Stimulated activated CD4-positive, alpha-beta T cell treated with anti-CD3 and anti-CD28 coated beads, TNF-alpha, amount 100 ng/mL, for 24 hours (primary cell): ENCODE measurements at places on chromosomes 6 and 20.

- DNase-seq: no peak
These were observed 33.3 kb downstream of the CST9L start for GRCh38 chr20:23534801-23535593.

- DNase-seq: no peak
These were observed 20.2 kb downstream of the DDO start for GRCh38 chr6:110395221-110395620.

- no peak for DNase-seq
These were observed 113.3 kb upstream of the SAMD5 start for GRCh38 chr6:147395158-147395557.

DNA sequence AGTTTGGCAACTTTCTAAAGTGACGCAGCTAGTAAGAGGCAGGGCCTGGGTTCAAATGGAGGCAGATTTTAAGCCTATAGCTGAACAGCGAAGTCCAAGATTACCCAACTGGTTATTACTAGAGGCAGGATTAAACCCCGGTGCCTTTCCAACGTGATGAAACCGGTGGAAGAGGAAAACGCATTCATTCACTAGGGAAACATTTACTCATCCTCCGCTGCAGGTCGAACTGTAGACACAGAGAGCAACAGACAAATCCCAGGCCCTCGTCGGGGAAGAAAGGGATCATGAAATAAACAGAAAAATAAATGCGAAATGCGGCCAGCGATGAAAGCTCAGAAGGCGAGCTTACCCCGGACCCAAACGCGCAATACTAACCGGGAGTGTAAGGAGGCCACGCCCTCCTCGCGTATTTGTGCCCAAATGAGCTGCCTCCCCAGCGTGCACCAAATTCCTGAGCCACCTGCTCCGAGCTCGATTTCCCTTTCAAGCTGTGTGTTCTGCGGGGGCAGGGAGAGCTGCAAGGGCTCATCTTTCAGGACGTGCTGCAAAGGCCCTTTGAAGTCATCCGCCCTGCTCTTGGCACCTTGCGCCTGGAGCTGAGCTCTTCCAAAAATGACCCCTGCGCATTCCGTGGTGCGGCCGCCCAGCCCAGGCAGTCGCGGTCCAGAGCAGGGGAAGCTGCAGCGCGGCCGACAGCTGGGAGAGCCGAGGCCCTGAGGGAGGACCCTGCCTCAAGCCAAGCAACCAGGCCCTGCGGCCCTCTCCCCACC, 46.9 kb downstream of the PDYN start:
- DNase-seq: no peak

GRCh38 chr6:101832371-101832770, 438.9 kb downstream of the GRIK2 start:
- DNase-seq: no peak

DNA sequence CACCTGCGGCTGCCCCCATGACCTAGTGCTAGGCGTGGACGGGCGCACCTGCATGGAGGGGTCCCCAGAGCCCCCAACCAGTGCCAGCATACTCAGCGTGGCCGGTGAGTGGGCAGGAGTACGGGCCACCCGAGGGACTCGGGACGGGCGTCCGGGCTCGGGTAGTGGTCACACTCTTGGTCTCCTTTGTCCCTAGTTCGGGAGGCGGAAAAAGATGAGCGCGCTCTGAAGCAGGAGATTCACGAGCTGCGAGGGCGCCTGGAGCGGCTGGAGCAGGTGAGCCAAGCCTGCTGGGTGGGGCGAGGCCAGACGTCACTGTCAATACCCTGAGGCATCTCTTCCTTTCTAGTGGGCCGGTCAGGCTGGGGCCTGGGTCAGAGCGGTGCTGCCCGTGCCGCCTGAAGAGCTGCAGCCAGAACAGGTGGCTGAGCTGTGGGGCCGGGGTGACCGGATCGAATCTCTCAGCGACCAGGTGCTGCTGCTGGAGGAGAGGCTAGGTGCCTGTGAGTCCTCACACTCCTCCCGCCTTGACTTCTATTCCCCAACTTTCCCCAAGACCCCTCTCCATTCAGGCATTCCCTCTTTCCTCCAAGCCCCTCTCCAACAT, 2.9 kb downstream of the EGFL8 start:
- DNase-seq: no peak

DNA sequence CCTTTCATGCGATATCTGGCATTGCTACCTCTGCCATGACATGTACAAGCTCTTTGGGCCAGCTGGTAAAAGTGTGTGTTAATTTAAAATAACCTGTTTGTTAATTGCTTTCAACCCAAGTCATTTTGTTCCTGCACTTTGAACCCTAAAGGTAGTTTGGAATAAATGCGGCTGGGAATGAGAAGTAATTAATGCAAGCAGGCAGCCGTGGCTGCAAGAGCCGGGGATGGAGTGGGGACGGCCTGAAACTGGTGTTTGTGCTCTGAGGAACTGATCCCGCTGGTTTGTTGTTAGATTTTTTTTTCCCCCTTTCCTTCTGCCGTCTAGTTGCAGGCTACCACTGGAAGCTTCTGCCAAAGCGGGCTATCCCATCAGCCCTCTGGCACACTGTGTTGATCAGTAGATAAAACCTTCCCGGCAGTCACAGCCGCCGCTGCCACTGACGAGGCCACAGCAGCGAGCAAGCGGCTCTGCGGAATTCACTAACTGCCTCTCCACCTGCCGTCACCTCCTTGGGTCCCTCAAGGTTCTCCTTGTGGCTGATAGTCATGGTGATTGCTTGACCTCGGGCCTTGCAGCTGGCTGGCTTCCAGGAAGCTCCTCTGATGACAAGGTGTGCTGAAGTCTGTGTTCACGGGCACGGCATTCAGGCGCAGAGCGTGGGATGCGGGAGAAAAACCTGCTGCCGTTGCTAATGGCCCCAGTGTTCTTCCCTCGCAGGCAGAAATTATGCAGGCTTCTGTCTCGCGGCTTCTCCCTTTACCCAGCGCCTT, 315.9 kb downstream of the TFAP2A start:
- no peak for DNase-seq

GRCh38 chr6:47651505-47651944, 46.9 kb upstream of the ADGRF4 start:
- no peak for DNase-seq

DNA sequence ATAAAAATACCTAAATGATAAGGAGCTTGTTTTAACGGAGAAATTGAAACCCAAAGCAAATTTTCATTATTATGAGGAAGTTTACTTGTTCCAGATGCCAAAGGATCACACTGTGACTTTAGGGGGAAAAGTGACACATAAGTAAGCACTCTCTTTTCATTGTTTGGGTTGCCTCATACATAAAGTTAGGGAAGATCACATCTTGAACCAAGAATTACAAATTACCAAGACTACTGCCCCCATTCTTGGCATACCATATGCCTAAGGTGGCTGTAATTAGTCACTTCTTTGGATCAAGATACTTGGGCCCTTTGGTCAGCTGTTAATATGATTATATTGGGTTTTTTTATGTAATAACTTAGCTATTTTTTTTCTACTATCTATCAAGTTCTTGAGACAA, 269.0 kb downstream of the COL12A1 start:
- DNase-seq: no peak

DNA sequence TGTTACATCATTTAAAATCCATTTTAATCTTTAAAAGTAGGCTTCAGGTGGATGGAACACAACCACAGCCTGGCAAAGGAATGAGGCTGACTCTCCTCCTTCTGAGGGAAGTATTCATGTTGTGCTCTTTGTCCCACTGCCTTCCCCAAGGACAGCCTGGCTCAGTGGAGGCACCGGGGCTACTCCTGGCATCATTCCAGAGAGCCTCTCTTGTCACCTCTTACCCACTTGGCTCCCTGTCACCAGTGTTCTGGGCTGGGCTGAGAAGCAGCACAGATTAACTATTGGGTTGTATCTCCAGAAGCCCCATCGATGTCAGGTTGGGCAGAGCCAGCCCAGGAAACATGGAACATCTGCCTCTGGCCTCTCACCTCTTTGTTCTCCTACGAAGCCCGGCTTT, 10.7 kb upstream of the TP53INP2 start:
- no peak for DNase-seq

- no peak for DNase-seq
These were observed 142.4 kb downstream of the FNDC1 start for GRCh38 chr6:159311618-159312017.

DNA sequence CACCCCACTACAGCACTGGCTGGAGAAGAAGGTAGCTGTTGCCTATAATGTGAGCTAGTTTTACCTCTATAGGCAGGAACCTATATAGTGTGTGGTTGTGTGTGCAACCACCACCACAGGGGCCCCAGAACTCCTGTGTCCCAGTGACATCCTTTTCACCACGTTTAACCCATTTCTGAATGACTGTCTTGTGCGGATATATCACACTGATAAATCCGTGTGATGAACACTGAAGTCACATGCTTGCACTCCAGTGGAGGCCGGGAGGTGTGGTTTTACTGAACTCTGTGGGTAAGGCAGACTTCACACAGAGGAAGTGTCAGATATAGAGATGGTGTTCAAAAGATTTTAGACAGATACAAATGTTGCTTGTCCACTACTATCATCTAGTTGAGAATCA, 32.5 kb downstream of the SDHAF4 start:
- DNase-seq: no peak

DNA sequence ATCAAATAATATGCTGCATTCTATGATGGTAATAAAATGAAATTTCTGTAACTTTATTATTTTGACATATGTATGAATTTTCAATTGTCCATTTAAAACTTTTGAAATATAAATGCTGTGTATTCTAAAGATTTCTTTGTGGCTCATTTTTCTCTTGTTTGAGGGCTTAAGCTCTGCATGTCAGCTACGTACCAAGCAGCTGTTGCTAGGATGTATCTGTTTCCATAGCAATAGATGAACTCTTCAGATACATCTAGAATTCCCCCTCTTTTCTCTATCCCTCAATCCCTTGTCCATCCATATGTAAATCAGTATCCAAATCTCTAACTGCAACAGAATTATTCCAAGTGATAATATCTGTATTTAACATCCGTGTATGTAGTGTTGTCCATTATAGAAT, 76.5 kb upstream of the OPRM1 start:
- no peak for DNase-seq

DNA sequence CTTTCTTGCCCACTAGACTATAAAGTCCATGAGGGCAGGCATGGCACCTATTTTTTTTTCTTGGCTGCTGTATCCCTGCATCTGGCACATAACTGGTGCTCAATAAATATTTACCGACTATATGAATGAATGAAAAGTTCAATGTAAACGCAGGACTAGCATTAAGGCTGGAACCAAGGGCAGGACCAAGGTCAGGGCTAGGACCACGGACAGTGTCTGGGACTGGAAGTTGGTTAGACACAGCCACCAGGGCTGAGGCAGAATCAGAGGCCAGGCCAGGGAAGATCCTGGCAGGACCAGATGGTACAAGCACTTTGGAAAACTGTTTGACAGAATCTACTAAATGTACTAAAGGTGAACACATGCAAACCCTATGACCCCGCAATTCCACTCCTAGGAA, 3.7 kb downstream of the TNXB start:
- DNase-seq: no peak

DNA sequence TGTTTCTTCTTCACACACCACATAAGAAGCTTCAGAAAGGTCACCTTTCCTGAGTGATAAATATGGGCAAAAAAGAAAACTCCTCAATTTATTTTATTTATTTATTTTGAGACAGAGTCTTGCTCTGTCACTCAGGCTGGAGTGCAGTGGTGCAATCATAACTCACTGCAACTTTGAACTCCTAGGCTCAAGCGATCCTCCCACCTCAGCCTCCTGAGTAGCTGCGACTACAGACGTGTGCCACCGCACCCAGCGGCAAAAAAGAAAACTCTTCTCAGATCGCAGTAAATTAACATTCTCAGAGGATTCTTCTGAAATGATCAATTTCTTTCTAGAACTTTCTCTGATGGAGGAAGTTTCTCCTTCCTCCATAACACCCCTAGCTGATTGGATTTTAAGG, 111.2 kb downstream of the TRERF1 start:
- DNase-seq: no peak

DNA sequence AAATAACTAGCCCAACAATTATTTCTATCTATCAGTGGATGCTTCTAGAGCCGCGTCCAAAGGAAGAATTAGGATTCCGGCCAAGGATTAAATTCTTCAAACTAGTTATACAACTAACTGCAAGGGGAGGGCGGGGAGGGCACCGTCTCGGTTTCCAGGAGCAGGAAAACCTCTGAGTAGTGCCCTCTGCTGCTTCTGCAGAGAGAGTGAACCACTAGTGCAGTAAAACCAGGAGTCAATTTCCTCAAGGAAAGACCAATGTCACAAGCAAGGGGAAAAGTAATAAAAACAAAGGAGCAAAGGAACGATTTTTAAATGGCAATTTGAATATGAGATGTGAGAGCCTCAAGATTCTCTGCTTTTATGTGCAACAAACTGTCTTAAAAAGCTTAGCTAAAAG, 16.5 kb upstream of the UBE2J1 start:
- DNase-seq: no peak

- no peak for DNase-seq
These were observed 12.5 kb downstream of the TNXB start for GRCh38 chr6:32096394-32097258.

DNA sequence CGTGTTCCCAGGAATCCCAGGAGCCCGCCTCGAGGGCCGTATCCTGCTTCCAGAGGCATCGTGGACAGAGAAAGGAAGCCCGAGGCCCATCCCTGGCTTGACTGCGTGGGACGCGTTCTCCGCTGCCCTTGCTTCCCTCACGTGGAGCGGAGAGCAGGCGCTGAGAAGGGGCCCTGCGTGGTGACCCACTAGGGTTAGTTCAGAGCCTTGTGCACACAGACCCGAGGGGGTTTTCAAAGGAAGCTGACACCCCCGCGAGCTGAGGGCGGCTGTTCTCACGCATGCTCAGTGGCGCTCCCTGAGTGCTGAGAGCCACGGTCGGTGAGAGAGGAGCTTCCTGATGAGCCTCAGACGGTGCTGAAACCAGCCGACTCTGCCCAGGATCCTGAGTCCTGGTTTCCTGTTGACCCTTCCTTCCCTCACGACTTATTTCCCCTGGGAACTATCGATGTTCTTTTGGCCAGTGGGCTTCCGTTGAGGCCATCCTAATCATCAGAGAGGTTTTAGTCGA, 28.9 kb upstream of the CCR6 start:
- peak; percentile 41 for DNase-seq
